Dermis microvascular lymphatic vessel endothelial cell (primary cell): ENCODE measurements at places on chromosomes 4 and X. TPM values are rescaled to one million over a fixed set of nuclear protein-coding genes. Genes with fewer than 3 reads are reported as not detected.

The PDE5A gene
- 3.1 and 3.4 TPM in 2 replicates for total RNA-seq

GRCh38 chr4:86243750-86244149 is 116.1 kb downstream of the MAPK10 start:
- DNase-seq = no peak

The PNPLA4 gene
- total RNA-seq = 10.1 and 13.0 TPM in 2 replicates

GRCh38 chrX:31132821-31133241 is 61.0 kb upstream of the FTHL17 start:
- no peak for DNase-seq

DNA sequence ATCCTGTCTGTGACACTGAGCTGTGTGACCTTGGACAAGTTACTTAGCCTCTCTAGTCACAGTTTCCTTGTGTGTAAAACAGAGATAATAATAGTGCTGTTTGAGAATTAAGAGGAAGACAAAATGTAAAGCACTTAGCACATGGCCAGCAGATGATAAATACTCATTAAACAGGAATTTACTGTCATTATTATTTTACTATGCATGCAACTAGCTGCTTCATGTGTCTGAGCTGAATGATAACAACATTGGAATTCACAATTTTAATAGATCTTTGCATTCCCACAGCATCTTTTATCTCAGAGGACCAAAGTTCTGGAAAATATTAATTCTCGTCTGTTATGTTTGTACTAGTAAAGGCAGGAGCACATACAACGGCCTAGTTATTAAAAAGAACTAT is 79.2 kb upstream of the TET2 start:
- DNase-seq = no peak

The NAP1L3 gene
- total RNA-seq = 0.39 and 0.76 TPM in 2 replicates

- peak; percentile 36 for DNase-seq
Observed at GRCh38 chrX:129663171-129663570, 8.4 kb upstream of the APLN start.

The NDST3 gene
- total RNA-seq = 3.0 and 8.3 TPM in 2 replicates

- no peak for DNase-seq
Observed at GRCh38 chr4:128718768-128719167, 90.7 kb upstream of the JADE1 start.

The LEF1 gene
- total RNA-seq = 0.13 TPM in 1 of 2 replicates, not detected in the other

GRCh38 chr4:146490106-146490505 is 31.6 kb downstream of the SLC10A7 start:
- no peak for DNase-seq

The SPIN2A gene
- total RNA-seq = 0.13 TPM in 2 replicates

DNA sequence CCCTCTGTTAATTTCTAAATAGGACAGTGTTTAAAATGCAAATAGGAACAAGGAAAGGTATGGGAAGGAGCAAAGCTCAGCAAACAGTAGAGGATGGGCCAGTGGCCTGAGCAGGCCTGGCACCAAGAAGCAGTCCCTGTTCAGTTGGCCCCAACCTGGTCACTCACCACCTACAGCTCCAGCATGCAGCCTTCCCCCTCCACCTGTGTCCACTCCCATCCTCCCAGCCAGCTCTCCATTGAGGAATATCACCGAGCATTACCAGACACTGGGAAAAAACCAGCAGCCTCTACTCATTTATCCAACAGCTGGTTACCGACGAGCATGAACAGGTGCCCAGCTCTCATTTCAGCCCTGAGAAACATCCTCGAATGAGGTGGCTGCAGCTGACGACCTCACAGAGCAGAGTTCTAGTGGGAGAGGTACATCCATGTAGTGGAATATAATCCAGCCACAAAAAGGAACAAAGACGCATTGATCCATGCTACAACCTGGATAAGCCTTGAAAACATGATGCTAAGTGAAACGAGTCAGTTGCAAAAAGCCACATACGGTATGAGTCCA is 25.6 kb downstream of the CD99L2 start:
- no peak for DNase-seq

- DNase-seq = no peak
Observed at GRCh38 chr4:8058031-8058479, 100.6 kb downstream of the ABLIM2 start.

DNA sequence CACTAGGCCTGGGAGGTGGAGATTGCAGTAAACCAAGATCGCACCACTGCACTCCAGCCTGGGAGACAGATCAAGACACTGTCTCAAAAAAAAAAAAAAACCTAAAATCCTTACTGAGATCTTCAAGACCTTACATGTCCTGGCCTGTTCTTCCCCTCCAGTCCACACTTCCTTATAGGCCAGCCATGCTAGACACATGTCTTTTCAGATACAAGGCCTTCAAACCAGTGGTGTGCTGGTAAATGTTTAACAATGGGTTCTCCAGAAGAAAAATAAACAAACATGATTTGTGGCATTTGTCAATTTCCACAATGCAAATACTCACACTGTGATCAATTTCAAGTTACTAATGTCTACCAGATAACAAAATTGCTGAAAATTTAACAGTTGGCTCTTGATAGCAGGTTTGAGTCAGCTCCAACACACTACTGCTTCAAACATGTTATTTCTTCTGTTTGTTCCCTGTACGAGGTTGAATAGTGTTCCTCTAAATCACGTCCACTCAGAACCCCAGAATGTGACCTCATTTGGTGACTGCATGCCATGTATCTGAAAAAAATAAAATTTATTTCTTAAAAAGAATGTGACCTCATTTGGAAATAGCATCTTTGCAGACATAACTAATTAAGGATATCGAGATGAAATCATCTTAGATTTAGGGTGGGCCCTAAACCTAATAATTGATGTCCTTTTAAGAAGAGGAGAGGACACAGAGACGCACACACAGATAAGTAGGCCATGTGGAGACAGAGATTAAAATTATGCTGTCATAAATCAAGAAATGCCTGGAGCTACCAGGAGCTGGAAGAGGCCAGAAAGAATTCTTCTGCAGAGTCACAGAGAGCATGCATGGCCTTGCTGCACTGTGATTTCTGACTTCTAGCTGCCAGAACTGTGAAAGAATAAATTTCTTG is 144.4 kb downstream of the ZNF674 start:
- no peak for DNase-seq

DNA sequence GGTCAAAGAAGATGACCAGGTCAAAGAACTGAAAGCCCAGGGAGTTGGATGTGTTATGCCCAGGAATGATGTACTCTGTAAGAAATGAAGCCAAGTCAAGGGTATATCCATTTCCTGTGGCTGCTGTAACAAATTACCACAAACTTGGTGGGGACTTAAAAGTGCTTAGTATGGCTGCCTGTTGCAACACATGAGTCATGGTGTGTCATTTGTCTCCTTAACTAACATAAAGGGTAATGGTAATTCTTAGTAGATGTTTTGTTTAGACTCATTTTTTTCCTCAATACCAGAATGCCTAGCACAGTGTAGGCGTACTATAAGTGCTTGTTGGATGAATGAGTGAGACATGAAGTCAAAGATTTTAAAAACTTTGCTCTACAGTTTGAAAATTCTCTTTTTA is 45.7 kb downstream of the SYTL5 start:
- no peak for DNase-seq

DNA sequence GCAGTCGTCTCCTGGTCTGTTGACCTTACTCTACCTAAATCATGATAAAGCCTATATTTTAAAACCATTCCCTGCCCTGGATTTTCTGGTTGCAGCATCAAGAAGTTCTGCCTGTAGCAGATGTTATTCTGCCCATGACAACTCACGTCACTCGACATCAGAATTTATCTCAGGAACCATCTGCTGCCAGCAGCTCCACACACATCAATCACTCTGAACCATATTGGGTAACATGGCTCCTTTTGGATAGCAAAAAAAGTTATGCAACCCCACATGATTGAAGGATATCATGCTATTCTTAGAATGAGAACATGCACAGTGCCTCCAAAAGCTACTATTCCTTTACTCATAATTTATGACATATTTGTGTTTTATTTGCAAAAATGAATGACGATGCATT is 341.4 kb downstream of the DHRSX start:
- no peak for DNase-seq

DNA sequence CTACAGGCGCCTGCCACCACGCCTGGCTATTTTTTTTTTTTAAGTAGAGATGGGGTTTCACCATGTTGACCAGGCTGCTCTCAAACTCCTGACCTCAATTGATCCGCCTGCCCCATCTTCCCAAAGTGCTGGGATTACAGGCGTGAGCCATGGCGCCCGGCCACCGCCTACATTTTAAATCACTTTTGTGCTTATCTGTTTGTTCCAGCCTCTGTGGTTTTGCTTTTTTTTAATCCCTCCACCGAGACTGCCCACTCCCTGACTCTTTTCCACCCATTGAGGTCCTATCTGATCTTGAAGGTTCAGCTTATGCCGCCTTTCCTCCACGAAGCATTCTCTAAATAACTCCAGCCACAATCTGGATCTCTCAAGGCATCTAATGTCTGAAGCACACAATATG is 73.5 kb downstream of the CHRDL1 start:
- DNase-seq = no peak
